Brain pericyte (primary cell): ENCODE measurements at places on chromosomes 2 and 18.

GRCh38 chr18:7979714-7980113 is 412.6 kb downstream of the PTPRM start:
- DNase-seq = no peak

GRCh38 chr2:168246072-168246482 is 1.3 kb downstream of the STK39 start:
- DNase-seq = no peak

DNA sequence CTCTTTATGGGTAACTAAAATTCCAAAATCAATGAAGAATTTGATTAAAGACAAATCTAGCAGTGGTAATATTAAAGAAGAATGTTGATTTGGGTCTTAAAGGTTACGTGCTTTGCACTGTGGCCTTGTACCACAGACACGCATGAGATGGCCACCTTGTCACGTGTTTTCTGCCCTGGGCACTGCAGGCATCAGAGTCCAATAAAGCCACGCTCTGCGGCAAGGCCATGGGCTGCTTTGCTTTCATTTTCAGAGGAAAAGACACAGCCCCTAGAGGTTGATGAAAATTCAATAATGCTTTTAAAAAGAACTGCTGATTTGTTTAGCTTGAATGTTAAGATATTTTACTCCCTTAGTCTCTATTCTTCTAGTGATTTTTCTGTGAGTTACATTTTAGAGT is 30.4 kb downstream of the AOX1 start:
- no peak for DNase-seq

GRCh38 chr2:158312981-158313380 is 143.6 kb downstream of the CCDC148 start:
- DNase-seq = no peak

DNA sequence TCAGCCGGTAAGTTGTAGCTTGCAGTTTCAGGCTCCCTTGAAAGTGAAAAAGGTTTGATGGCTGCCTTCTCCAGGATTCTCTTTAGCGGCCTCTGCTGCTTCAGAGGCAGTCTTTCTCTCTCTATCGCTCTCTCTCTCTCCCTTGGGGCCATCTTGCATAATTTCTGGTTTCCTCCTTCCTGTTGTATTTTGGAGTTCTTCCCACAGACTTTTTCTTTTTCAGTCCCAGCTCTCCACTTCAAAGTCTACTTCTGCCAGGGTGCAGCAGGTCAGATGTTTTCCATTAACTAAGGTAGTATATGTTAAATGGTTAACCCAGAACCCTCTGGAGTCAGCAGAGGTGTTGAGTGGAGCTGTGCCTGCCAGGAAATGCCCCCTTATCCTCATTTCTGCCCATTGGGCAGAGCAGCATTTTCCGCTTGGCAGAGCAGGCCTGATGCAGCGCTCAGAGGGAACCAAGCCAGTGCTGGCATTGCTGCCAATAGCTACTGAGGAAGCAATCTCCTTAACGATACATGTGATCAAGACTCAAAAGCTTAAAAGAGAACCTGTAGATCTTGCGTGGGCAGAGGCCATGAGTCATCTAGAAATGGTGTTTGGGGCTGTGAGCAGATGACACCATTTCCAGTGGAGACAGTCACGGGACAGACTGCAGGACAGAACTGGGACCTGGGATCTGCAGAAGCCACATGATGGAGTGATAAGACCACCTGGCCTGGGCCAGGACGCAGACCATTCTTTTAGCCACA is 20.8 kb downstream of the DBI start:
- DNase-seq = no peak

- DNase-seq = no peak
Measured at GRCh38 chr2:178220814-178221213, 26.5 kb downstream of the OSBPL6 start.

DNA sequence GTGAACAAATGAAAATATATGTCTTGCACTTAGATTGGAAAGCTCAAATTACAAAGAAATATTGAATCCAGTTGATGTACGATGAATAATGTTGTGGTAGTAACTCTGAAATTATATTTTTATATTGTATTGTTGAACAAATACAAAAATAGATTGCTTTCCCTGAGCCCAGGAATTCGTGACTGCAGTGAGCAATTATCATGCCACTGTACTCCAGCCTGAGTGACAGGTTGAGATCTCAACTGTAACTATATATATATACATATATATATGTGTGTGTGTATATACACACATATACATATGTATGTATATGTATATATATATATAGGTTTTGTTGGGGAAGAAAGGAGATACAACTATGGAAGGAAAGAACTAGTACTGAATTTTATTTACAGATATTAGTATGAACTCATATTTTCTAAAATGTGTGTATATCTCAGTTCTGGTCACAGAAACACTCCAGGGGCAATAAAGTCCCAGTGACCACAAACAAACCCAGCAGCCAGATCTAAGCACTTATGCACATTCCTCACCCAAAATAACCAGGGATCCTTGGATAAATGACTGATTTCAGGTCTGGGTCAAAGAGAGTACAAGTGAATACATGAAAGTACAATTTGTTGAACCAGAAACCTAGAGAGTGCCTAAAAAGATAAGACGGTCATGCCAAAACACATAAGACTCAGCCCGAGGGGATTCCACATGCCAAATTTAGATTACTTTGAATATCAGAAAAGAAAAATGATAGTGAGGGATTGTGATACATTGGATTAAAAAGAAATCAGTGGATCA is 146.3 kb downstream of the TMX3 start:
- no peak for DNase-seq

DNA sequence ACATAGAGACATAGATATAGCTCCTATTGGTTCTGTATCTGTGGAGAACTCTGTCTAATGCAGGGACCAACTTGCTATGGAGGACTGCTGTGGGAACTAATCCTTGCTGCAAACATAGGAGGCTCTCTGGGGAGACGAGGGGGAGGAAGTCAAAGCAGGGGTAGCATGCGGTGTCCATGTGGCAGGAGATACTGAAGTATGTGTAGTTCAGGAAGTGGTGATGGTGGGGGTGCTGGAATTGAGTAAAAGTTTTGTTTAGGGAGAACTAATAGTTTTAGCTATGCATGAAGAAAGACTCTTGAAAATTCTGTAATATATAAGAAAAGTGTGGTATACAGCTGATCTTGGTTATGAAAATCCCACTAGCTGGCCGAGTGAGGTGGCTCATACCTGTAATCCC is 62.0 kb downstream of the ANKRD44 start:
- no peak for DNase-seq

DNA sequence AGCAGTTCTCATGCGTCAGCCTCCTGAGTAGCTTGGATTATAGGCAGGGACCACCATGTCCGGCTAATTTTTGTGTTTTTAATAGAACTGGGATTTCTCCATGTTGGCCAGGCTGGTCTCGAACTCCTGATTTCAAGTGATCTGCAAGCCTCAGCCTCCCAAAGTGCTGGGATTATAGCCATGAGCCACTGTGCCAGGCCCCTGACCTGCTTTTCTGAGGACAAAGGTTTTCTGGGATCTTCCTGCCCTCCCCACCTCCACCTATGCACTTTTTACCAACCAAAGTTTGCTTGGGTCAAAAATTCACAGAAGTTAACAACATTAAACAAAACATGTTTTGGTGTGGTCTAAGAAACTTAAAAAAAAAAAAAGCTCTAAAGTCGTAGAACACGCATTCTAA is 259.9 kb downstream of the HAUS1 start:
- DNase-seq = no peak
